ENCODE measurements at places on chromosomes 11 and 22. TPM values are rescaled to one million over a fixed set of nuclear protein-coding genes. Genes with fewer than 3 reads are reported as not detected.
A peak's percentile ranks its signal among the peaks of the same experiment; 100 is the strongest.

DNA sequence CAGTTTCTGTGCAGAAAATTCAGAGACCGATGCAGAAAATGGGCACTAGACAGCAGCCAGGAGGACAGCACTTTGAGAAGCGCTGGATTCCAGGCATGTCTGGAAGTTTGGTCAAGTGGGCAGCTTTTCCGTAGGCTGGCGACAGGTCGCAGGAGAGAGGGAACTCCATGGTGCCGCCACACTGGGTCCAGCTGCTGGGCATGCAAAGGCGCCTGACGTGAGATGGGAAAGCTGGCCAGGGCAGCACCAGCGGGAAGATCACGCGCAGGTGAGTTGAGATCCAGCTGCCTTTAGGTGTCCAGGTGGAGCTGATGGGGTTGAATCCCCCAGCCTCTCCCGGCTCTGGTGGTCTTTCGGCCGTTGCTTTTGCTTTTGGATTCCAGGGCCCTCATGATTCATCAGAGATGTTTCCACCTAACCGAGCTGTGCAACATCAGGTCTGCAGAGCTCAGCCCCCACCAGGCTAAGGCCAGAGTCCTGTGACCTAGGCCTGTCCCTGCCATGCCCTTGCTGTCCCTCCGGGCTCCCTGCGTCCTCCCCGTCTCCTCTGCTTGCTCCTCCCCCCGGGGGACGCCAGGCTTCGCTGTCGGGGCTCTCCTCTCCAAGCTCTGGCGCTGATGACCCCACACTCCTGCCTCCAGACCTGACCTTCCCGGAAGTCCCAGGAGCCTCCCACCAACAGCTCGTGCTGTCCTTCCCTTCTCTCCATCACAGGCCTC lies 1001.7 kb downstream of the BRD1 start:
- DNase-seq, result no peak

The TXNRD2 gene
- 12.2 TPM for total RNA-seq

DNA sequence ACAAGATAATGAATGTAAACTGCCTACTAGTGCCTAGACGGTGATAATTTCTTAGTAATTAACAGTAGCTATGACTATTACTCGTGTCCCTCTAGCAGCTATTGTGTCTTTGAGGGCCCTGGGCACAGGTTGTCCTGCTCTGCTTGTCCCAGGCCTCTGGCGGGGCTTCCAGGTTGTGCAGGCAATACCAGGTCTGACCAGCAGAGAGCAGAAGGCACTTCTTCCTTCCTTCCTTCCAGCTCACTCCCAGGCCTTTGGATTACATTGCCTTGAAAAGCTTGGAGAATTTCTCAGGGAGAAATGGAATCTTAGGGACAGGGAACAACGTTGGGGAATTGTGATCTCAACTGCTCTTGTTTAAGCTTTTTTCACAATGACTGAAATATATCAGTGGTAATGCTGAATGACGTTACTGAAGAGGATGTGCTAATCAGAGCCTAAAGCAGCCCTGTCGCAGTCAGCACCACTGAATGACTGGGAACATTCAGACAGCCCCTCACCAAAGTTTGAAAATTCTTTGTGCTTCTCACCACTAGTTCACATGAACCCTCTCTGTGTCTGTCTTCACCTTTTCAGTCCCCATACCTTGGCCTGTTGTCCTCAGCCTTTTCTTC lies 8.4 kb upstream of the CCKBR start:
- DNase-seq, result peak; percentile 53

DNA sequence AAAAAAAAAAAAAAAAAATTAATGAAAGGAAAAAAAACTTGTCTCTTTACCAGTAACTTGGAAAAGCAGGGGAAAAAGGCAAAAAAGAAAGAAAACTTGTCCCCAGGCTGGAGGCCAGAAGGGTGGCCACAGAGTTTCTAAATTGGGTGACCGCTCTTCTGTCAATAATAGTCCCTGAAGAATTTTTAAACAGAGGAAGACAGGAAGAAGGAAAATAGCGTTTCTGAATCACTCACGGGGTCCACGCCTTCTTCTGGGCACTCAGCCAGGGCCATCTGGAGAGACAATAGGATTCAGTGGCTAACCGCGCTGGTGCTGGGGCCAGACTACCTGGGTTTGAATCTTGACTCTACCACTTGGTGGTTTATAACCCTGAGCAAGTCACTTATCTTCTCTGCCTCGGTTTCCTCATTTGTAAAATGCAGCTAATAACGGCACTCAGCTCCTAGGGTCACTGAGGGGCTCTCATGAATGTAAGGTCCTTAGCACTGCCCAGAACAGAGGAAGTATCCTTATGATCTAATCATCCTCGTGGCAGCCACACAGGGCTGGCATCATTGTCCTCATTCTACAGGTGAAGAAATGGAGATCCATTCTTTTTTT lies 7.0 kb downstream of the C11orf86 start:
- peak; percentile 41 for DNase-seq

The SERHL2 gene
- 3.1 TPM for total RNA-seq

- peak; percentile 12 for DNase-seq
Observed at GRCh38 chr22:37032535-37033460, 13.3 kb downstream of the MPST start.

- no peak for DNase-seq
Observed at GRCh38 chr22:23068832-23069385, 1.4 kb upstream of the GNAZ start.

DNA sequence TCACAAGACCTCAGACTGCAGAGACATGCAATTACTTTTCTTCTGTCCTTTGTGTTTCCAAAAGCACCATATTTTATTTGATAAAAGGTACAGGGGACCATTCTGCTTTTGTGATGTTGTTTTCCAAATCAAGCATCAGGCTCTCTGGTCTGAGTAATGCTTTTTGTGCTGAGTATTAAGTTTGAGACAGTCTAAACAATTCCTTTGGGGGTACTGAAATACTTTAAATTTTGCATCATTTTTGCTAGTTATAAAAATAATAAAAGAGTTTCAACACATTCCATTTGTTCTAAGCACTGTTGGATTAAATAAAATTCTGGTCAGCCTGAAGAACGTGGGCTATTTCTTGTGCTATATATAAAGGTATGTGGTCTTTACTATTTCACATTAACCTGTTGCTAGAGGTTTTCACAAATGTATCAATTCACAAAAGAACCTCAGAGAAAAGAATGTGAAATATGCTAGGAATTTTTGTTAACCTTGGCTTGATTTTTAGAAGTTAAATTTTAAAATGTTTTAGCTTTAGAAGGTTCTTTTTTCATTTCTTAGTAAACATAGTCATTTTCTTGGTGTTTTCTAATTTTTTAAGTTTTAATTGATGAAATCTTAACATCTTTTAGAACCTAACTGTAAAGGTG lies 61.6 kb downstream of the C22orf31 start:
- no peak for DNase-seq

The SLC37A2 gene
- total RNA-seq, result 10.3 TPM

DNA sequence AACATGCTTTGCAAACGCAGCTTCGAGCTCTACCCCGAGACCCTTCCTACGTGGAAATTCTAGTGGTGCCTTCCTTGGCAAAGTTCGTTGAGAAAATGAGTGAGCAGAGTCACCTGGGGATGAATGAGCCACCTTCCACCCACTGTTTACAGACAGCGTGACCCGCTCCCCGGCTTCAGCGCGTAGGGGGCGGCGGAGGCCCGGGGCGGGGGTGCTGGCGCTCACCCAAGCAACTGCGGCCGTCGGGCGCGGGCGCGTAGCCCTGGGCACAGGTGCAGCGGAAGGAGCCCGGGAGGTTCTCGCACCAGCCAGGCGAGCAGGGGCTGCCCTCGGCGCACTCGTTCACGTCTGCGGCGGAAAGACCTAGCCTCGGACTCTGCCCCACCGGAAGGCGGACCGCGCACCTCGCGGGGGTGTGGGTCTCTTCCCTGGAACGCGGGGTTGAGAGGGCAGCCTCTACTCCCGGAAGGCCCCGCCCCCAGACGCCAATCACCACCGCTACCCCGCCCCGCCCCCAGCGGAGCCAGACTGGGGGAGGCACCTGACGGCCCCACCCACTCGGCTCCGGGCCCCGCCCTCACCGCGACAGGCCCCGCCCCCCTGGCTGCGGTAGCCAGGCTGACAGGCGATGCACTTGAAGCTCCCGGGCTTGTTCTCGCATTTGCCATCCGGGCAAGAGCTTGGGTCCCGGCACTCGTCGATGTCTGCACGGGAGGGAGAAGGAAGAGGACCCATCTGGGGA lies 11.8 kb downstream of the LTBP3 start:
- no peak for DNase-seq

The DLG2 gene
- total RNA-seq, result 13.7 TPM

The MISFA gene
- total RNA-seq, result 2.6 TPM

The ZNF202 gene
- total RNA-seq, result 10.9 TPM

DNA sequence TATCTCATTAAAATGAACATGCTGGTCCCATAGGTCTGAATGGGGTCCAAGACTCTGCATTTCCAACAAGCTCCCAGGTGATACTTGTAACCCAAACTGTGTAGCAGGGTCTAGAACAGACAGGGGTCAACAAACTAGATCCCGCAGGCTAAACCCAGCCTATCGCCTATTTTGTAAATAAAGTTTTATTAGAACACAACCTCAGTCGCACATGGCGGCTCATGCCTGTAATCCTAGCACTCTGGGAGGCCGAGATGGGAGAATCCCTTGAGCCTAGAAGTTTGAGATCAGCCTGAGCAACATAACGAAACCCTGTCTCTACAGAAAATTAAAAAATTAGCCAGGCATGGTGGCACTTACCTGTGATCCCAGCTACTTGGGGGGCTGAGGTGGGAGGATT lies 42.3 kb upstream of the HMGXB4 start:
- DNase-seq, result no peak

The CHST1 gene
- total RNA-seq, result 0.59 TPM

GRCh38 chr22:48895831-48896765 lies 931.6 kb downstream of the BRD1 start:
- no peak for DNase-seq

DNA sequence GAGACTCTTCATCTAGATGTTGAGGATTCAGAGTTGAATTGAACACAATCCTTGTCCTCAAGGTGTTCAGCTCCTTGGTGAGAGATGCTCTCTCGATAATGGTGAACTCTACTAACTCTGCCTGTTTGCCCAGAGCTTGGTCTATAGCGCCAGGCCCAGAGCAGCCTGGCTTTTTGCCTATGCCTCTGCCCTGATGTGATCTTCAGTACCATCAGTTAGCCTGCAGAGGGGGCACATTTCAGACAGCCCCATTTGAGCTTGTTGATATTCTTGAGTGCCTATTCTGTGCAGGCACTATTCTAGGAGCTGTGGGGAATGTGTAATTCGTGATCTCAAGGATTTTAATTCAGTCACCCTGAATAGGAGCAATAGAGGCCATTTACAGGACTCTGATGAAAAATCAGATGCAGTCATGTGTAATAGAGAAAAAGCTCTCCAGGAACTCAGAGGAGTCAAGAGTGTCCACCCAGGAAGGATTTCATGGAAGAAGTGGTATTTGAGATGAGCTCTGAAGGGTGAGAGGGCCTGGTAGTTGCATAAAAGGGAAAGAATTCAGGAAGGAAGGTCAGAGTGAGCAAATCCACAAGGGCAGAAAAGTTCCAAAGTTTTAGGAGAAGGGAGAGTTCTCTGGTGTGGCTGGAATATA lies 19.3 kb downstream of the GTPBP1 start:
- DNase-seq, result no peak

GRCh38 chr11:131195661-131196517 lies 174.5 kb upstream of the NTM start:
- no peak for DNase-seq

GRCh38 chr11:44372989-44373388 lies 63.0 kb upstream of the ALX4 start:
- DNase-seq, result no peak

The NXPE1 gene
- not detected for total RNA-seq

The HORMAD2 gene
- total RNA-seq, result not detected

DNA sequence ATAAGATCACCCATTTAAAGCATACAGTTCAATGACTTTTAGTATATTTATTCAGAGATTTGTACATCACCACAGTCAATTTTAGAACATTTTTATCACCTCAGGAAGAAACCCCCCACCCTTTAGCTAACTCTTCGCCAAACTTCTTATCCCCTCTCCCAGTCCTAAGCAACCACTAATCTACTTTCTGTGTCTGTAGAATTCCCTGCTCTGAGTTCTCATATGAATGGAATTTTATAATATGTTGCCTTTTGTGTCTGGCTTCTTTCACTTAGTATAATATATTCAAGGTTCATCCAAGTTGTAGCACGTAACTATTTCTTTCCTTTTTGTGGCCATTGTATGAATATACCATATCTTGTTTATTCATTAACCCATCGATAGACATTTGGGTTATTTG lies 3.6 kb downstream of the ANKRD13D start:
- no peak for DNase-seq

- no peak for DNase-seq
Observed at GRCh38 chr11:62646825-62647608, 604 bp upstream of the GANAB start.

- DNase-seq, result no peak
Observed at GRCh38 chr11:124867700-124868099, 2.5 kb downstream of the ROBO3 start.

The PARVG gene
- total RNA-seq, result 5.7 TPM

The OR52I1 gene
- not detected for total RNA-seq

- no peak for DNase-seq
Observed at GRCh38 chr22:17792854-17793434, 18.7 kb upstream of the BID start.

DNA sequence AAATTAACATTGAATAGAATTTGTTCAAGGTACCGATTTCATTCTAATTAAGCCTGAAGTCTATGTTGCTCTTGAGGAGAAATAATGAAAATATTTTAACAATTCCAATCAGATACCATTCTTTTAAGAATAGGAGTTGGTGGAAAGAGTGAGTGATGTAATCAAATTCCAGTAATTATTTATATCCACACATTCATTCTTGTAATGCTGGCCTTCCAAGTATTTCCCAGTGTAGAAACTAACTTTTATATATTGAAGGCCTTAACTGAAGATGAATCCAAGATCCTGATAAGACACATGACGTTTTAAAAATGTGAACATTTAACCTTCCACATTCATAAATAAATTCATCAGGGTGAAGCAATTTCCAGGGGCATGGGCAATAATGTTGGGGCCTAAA lies 36.6 kb upstream of the PAX6 start:
- DNase-seq, result no peak

The PDGFB gene
- total RNA-seq, result 10.9 TPM

DNA sequence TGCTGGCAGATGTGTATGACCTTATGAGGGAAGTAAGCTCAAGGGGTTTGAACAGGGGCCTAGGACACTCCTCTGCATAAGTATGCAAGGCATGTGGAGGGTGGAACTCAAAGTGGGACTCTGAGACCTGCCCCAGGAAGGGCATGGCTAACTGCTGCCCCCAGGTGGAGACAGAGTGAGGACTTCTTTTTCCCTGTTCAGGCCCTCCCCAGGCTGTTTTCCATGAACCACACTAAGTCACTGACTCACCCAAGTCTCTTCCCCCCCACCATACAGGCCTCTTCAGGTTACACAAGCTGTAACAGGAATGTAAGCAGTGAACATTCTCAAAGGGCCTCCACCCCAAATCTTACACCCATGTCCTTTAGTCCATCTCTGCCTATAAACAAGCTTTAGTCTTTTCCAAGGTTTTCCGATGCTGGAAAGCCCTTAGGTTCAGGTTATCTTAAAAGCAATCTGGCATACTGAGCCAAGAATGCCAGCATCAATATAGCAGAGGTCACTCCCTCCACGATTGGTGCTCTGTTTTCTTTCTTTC lies 13.1 kb downstream of the EEF1G start:
- DNase-seq, result peak; percentile 78
